ENCODE measurements at places on chromosomes 7 and 10.
A peak's percentile ranks its signal among the peaks of the same experiment; 100 is the strongest.

DNA sequence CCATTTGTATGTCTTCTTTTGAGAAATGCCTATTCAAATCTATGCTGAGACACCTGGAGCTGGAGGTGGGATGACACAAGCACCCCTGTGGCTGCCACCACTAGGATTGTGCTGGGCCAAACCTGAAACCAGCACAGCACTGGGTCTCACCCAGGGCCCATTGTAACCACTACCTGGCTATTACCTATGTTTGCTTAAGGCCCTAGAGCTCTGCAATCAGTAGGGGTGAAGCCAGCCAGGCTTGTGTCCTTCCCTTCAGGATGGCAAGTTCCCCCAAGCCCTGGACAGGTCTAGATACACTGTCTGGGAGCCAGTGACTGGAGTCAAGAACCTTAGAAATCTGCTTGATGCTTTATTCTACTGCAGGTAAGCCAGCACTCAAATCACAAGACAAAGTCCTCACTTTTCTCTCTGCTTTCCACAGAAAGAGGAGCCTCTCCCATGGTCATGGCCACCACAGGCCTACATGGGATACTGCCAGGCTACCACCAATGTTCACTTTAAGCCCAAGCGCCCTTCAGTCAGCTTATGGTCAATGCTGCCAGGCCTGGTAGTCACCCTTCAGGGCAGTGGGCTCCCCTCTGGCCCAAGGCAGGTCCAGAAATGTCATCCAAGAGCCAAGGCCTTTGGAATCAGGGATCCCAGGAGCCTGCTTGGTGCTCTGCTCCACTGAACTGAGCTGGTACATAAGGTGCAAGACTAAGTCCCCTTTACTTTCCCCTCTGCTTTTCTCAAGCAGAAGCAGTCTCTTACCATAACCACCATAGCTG lies 105.3 kb downstream of the BMS1 start:
- DNase-seq: no peak

DNA sequence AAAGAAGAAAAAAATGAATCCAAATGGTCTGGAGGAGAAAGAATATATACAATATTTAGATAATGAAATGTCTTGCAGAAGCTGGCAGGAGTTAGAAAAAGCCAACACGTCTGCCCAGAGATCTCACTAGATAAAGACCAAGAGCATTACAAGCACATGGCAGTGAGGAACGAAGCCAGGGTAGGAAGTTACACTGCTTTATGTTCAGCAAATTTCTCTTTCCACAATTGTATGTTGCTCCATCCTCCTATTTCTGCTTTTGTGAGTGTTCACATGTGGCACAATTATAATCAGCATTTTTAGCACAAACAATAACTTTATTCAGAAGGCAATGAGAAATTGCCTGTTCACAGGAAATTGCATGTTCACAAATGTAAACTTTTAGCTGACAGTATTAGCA lies 53.7 kb downstream of the LRRC17 start:
- DNase-seq: no peak

DNA sequence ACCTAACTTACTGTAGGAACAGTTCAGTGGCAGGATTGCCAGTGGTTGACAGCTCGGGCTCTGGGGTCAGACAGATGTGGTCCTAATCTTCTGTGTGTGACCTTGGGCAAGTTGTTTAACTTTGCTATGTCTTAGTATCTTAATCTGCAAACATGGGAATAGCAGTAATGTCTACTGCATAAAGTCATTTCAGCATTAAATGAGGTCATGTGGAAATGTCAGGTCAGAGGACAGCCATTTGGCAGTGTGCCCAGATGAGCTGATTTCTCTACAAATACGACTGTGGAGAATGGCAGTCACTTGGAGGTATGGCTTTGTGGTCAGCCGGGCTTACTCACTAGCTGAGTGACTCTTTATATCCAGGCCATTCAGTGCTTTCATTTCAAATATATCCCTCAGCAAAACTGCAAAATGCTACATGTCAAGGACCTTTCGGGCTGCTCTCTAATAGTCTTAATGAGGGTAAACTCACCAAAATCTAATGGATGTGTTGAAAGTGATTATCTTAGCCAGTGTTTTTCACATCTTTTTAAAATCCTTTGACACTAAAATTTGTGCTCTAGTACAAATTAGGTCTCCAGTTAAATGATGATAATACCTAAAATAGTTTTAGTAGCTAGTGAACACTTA lies 171.4 kb downstream of the ST7 start:
- no peak for DNase-seq

DNA sequence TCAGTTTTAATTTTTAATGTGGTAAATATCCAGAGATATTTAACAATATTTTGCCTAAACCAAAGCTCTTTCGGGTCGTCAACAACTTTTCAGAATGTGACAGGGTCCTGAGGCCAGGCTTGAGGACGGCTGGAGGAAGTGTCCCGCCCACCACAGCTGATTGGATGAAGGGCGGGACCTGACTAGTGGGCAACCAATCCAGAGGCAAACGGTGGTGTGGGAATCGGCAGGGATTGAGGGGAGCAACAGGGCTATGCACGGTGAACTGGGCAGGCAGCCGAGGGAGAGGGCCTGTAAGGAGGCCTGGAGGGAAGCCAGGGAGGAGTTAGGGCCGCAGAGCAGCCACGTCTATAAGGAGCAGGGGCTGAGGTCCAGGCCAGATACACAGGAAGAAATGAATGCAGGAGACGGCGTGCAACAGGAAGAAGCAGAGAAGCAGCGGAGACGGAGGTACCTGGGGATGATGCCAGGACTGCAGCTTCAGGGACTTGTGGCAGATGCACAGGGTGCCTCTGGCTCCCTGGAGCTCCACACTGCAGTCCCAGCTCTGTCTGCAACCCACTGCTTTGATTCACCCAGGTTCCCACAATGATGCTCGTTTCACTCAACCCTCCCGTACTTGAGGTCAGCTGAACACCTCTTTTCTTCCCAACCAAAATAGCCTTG lies 46.1 kb upstream of the ZMIZ1 start:
- DNase-seq: no peak

GRCh38 chr7:46710927-46711326 lies 789.9 kb upstream of the IGFBP3 start:
- DNase-seq: no peak

GRCh38 chr10:121664671-121665070 lies 66.4 kb upstream of the FGFR2 start:
- DNase-seq: no peak

DNA sequence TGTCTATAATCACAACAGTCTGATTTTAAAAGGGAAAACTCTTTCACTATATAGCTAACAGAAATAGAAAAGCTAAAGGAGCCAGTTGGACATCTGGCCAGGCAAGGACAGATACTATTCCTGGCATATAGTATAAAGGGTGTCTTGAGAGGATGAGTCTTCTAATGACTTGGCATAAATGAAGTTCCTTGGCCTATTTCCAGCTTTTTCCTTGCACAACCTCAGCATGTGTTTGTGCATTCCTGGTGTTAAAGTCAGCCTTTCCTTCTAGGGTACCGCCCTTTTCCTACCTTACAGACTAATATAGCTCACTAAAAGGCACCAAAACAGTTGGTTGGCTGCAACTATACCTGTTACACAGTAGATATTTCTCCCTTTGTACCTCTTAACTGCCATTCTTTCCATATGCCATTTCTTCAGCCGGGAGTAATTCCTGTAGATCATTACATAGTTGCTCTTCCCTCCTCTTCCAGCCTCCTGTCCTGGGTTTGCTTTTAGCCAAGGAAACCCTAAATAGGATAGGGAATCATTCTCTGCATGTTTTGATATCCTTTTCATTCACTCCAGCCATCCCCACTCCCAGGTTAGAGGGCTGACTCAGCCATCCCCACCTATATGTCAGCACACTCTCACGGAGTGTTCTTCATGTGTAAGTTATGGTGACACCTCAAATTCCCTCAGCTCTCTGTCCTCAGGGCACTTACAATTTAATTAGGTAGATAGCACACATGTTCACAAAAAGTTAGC lies 102.1 kb upstream of the MDFIC start:
- DNase-seq: no peak

GRCh38 chr7:29078311-29079260 lies 67.8 kb downstream of the CPVL start:
- DNase-seq: no peak

DNA sequence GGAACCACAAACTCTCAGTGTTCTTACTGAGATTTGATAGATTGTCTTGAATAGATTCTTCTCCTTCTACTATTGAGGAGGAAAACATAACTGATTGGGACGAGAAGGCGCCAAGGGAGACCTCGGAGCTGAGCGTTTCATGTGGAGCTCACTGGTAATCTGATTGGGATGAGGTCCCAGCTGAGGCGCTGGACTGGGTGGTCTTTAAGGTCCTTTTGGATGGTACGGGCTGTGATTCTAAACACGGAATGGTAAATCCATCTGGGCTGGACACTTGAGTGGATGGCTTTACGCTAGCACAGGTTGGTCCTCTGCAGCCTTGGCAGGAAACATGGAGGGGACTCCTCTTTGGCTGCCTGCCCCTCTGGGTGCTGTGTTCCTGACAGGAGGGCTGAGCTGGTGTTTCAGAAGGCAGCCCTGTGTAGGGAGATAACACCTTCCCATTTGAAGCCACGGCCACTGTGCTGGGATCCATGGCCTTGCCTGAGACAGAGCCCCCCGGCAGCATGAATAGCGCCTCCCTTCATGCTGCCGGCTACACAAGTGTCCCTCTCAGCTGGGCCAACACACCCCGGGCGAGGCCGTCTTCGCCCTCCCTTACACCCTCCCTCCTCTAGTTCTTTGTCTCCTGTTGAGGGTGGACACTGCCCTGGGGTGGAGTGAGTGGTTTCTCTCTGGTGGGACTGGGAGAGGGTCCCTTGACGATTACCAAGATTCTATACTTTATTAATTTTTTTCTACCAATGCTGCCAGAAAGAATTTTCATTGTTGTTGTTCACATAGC lies 203.2 kb upstream of the SHH start:
- DNase-seq: no peak

DNA sequence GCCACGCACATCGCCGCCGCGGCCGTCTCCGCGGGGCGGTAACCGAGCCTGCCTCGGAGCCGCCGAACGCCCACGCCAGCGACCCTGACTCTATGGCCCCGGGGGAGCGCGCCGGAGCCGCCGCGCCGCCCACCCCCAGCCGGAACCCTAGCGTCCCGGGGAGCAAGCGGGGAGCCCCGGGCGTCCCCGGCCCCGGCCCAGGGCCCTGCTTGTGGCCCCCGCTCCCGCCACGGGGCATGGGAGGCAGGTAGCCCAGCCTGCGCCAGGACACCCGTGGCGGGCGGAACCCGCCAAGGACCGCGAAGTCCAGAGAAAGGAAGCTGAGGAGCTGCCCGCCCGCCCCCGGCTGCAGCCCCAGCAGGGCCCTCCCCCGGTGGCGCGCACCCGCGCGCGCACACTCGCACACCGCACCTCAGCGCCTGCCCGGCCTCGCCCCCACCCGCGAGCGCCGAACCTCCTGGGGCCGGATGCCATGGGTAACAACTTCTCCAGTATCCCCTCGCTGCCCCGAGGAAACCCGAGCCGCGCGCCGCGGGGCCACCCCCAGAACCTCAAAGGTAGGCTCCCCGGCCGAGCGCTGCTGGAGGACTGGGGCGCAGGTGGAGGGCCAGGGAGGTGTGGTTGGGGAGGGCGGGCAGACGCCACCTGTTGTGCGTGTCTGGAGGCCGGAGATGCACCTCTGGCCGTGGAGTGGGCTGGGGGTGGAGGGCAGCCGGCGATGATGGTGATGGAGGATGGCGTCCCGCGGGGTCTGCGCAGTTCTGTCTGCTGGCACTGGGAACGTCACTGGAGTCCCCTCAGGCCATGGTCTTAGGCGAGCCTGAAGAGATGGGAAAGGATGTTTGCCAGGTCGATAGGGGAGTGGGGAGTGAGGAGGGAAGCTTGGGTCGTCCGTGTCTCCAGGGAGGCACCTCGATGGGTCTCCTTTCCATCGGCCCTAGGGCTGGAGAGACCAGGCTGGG lies 692 bp downstream of the NEURL1 start:
- DNase-seq: peak; percentile 48
